ENCODE measurements at places on chromosomes 16 and 17.

GRCh38 chr17:33562792-33563191, 269.7 kb upstream of the ASIC2 start:
- no peak for DNase-seq

GRCh38 chr16:11315510-11315909, 29.7 kb upstream of the RMI2 start:
- no peak for DNase-seq

DNA sequence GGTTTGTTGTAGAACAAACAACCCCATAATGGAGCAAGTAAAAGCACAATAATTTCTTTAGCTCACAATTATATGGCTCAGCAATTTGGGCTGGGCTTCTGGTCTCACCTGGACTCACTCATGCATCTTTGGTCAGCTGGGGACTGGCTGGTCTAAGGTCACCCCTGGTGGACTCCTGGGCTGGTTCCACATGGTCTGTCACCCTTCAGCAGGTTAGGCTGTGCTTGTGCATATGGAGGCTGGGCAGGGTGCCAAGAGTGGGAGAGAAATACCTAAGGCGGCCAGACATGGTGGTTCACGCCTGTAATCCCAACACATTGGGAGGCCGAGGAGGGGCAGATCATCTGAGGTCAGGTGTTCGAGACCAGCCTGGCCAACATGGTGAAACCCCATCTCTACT, 27.0 kb upstream of the SMURF2 start:
- no peak for DNase-seq

GRCh38 chr17:7922269-7922844, 6.3 kb upstream of the RNF227 start:
- no peak for DNase-seq

DNA sequence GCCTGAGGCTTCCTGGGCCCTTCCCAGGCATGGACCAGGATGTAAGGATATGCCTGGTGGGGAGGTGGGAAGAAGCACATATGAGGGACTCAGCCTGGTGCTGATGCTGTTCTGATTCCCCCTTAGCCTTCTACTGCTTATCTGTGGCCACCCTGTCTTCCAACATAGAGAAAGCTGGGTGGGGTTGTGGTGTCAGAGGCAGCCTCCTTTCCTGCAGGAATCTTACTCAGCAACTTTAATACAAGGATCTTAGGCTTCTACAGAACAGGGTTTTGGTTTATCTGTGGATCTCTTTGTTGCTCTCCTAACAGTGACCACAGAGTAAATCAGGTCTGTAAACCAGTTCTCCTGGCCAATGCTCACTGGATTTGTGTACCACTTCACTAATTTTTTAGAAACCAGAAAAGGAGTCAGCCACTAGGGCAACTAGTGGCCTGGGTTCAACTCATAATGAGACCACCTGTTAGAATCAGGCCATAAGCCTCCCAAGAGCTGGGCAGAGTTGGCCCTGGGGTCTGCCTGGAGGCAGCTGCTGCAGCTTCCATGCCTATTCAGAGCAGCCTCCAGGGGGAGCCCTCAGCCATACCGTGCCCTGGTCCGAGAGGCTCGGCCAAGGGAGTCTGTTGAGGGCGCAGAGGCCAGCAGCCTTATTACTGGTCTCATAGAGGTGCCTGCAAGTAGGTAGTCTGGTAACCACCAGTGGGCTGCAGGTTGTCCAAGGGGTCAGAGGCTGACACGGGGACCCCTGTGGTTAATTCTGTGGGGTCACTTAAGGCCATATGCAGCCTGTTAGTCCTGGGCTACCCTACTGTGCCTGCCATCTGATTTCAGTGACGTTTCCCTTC, 7.1 kb downstream of the HAS3 start:
- no peak for DNase-seq

- no peak for DNase-seq
Measured at GRCh38 chr16:66568355-66568754, 2.1 kb downstream of the CMTM1 start.

DNA sequence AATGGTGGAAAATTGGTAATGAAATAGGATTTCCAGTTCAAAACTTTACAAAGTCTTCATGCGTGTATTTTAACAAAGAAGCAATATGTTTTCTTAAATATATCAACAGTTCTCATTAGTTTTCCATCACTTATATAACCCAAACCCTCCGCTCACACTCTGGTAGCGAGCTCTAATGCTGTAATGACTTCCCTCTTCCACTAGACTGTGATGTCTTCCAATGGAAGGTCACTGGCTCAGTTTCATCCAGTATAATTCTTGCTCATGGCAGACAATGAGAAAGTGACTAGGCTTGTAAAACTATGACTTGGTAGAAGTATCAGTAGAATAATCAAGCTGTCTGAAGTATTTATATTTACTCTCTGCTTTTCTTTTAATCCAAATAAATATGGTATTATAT, 32.8 kb downstream of the NETO2 start:
- DNase-seq: no peak

DNA sequence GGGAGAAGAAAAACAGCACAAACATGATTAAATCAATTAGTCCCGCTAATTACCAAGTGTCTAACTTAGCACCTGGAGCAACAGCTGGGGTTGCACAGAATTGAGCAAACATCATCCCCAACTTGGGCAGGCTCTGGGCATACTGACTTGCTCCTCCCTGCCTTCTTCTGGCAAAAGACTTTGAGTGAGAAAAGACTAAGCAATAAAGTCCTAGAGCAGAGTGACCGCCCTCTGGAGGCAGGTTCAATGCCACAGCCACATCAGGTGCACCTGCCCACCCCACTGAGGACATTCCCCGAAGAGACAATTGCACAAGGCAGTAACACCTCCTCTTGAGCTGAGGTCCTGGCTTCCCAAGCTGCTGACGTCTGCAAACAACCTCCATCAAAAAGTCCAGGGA, 358.3 kb downstream of the SOX9 start:
- no peak for DNase-seq

GRCh38 chr16:66322174-66322573, 44.3 kb upstream of the CDH5 start:
- DNase-seq: no peak

GRCh38 chr16:48146131-48146530, 9.7 kb downstream of the ABCC12 start:
- DNase-seq: no peak

- no peak for DNase-seq
Measured at GRCh38 chr16:50154420-50154950, 1.4 kb downstream of the TENT4B start.

- DNase-seq: no peak
Measured at GRCh38 chr16:68848786-68849185, 5.5 kb downstream of the TANGO6 start.

DNA sequence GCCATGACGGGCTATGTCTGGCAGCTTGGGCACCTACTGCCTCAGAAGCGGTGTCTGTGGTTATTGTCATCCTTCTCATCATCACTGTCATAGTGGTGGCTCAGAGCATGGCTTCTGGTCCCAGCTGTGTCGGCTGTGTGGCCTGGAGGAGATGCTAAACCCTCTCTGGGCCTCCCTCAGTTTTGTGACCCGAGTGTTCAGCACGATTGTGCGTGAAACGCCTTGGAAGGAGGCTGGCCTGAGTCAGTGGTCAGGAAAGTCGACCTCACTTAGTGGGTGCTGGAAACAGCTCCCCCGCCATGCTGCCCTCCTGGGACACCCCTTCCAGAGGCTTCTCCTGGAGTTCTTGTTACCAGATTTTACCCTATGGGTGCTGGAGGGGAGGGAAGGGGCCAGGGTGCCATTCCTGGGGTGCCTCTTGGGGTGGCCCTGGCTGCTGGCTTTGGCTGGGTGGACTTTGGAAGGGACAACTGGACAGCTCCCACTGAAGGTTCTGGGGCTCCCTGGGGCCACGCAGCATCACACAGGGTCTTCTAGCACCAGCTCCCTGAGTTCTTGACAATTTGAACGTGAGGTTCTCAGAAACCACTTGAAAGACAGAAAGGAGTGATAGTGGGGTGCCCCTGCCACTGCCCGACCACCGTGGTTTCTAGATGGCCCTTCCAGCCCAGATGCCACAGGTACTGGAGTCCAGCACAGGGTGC, 226.5 kb upstream of the GSE1 start:
- no peak for DNase-seq

DNA sequence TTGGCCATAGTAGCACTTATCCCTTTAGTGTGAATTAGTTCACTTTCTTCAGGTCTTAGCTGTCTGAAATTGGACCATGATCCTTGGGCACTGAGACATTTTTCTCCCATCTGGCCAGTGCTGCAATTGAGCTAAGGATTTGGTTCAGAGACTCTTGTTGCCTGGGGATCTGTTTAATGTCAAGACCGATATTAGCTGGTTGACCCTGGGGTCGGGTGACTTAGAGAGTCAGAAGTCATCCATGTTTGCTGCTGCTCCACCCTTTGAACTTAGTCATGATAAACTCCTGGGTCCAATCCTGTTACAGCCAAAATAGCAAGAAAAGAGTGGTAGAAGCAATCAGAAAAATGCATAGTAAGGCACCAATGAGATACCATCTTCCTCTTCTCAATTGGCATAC, 45.8 kb upstream of the TOX3 start:
- DNase-seq: no peak

- DNase-seq: no peak
Measured at GRCh38 chr16:49307176-49307575, 25.5 kb upstream of the CBLN1 start.

Data from stimulated activated CD8-positive, alpha-beta memory T cell treated with anti-CD3 and anti-CD28 coated beads, Interleukin-4, amount 100 ng/mL, for 1 hour (primary cell).